Stimulated activated CD4-positive, alpha-beta T cell treated with anti-CD3 and anti-CD28 coated beads, Interleukin-4, amount 100 ng/mL, for 48 hours (primary cell): ENCODE measurements at places on chromosomes 1 and 21.

GRCh38 chr1:76465030-76465429, 390.5 kb downstream of the ST6GALNAC3 start:
- no peak for DNase-seq

- DNase-seq: no peak
Measured at GRCh38 chr1:49181033-49181432, 404.3 kb upstream of the BEND5 start.

GRCh38 chr1:15153184-15153841, at the start of gene TMEM51:
Gene TMEM51 (plus strand): TSS chr1:15153747. CDS start chr1:15215088, 61,341 bp downstream.
- DNase-seq: no peak

DNA sequence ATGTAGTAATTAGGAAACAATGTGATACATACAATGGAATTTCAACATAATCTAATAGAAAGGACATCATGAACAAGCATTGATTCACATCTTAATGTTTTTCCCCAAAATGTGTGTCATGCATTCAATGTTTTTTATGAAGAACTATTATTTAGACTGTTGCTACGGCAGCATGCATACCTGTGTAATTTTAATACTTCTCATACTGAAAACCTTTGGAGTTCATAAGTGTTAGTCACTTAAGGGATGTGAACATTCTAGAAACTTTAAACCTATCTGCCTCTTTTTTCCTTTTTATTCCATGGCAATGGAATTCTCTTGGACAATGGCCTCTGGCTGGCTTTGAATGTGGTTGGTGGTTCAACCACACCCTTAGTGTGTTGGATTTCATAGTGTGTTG, 48.6 kb downstream of the TMPRSS15 start:
- no peak for DNase-seq

DNA sequence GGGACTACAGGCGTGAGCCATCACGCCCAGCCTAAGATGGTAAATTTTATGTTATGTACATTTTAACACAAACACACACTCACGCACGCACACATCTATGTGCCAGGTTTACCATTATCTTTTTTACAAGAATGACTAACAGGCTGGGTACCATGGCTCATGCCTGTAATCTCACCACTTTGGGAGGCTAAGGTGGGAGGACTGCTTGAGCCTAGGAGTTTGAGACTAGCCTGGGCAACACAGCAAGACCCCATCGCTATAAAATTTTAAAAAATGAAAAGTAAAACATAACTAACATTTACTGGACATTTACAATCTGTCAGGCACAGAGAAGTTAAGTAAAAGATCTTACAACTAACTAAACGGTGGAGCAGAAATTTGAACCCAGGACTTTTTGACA, 14.7 kb downstream of the GATAD2B start:
- DNase-seq: no peak

- no peak for DNase-seq
Measured at GRCh38 chr1:245956225-245956624, 550.9 kb downstream of the SMYD3 start.

GRCh38 chr21:46156678-46157077, 1.3 kb upstream of the FTCD start:
- no peak for DNase-seq

DNA sequence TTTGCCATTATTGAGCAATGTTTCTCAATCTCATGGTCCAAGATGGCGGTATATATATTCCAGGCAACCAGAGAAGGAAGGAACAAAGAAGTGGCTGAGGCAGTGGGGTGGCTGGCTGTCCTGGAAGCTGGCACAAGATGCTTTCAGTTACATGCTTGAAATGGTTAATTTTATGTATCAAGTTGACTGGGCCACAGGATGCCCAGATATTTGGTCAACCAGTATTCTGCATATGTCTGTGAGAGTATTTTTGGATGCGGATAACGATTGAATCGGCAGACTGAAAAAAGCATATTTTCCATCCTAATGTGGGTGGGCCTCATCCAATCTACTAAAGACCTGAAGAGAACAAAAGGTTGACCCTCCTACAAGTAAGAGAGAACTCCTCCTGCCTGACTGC, 55.2 kb downstream of the MAP3K7CL start:
- DNase-seq: no peak

- no peak for DNase-seq
Measured at GRCh38 chr1:19694298-19694697, 29.6 kb downstream of the HTR6 start.

DNA sequence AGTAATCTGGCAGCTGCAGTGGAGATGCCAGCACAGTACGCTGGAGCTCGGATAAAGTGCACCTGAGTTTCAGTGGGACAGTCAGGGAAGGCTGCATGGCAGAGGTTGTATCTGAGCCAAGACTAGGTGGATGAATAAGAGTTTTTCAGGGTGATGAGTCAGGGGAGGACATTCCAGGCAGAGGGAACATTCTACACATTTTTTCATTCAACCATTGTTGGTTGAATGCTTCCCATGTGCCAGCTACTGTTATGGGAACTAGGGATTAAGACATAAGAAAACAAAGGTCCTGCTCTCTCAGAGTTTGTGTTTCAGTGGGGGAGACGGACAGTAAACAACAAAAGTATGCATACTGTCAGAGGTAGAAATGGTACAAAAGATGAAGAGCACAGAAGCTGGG, 5.2 kb downstream of the LEPR start:
- DNase-seq: no peak

- DNase-seq: no peak
Measured at GRCh38 chr1:53979712-53980450, 33.7 kb downstream of the LRRC42 start.
